ENCODE measurements at places on chromosomes 16 and 17.

DNA sequence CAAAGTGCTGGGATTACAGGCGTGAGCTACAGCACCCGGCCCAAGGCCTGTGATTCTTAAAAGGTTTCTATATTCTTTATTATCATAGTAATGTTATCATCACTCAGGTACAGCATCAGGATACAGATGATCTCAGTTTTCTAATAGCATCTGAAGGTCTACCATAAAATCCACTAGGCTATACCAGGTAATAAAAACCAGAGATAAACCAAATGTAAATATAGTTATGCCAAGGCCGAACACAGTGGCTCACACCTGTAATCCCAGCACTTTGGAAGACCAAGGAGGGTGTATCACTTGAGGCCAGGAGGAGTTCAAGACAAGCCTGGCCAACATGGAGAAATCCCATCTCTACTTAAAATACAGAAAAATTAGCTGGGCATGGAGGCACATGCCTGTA, 53.8 kb downstream of the SYNRG start:
- DNase-seq, result no peak

DNA sequence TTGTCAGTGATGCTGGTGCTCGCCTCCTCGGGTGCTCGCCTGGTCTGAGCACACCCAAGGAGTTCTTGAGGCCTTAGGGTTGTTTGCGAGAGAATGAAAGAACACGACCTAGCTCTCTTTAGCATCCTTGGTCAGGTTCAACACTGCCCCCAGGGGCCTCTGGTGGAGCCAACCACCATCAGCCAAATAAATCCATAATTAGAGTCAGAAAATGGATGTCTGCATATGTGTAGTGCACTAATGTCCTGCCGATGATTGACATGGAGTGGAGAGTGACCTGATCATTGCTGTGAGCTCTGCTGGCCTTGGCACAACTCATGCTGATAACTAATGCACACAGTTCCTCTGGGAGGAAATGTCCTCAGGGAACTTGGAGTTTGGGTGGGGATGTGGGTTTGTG, 8.2 kb upstream of the STH start:
- no peak for DNase-seq

DNA sequence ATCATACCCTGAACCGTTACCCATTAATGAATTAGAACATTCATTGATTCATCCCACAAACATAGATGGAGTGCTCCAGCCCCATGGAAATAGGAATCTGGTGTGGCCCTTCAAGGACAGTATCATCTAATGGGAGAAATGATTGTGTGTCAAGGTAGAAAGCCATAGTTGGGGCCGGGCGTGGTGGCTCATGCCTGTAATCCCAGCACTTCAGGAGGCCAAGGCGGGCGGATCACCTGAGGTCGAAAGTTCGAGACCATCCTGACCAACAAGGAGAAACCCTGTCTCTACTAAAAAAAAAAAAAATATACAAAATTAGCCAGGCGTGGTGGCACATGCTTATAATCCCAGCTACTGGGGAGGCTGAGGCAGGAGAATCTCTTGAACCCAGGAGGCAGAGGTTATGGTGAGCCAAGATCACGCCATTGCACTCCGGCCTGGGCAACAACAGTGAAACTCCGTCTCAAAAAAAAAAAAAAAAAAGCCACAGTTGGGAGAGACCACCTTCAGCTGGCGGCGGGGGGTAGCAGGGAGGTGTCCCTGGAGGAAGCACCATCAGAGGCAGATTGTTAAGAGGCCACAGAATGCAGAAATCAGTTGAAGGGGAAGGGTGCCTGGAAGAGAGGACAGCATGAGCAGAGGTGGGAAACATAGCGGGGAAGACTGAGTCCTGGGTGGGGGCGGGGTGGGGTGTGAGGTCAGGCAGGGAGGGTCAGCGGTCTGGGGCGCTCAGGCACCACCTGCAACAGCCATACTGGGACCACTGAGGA, 60.0 kb downstream of the USP22 start:
- DNase-seq, result no peak

DNA sequence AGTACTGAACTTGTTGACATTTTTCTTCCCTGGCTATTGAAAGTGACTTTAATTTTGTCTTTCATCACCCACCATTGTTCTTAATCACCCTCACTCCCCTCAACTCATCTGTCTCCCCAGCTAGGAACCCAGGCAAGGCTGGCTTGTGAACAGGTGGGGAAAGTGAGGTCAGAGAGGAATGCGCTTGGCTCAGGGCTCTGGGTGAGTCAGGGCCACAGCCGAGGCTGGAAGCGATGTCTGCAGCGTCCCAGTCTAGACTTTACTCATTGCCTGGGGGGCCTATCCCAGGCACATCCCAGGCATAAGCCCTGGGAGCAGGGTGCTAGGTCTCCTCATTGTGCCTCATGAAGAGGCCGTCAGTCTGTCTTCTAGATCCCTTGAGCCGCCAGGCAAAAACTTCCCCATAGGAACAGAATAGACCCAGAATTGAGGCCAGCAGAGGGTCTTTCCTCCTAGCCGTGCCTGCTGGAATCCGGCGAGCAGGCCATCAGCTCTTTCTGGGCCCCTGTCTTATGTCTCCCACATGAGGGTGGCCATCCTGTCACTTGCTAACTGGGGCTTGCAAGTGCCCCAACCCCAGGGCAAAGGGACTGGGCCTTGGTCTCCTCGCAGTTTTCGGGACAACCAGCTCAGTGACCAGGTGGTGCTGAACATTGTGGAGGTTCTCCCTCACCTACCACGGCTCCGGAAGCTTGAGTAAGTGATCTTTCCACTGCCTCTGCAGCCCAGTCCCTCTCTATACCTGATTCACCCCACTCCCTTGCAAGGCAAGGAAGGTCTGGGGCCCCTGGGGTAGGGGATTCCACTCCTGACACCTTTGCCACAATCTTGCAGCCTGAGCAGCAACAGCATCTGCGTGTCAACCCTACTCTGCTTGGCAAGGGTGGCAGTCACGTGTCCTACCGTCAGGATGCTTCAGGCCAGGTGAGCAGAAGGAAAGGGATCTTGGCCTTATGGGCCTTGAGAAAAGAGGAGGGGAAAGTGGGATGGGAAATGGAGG, 40.1 kb downstream of the NLRC5 start:
- no peak for DNase-seq

DNA sequence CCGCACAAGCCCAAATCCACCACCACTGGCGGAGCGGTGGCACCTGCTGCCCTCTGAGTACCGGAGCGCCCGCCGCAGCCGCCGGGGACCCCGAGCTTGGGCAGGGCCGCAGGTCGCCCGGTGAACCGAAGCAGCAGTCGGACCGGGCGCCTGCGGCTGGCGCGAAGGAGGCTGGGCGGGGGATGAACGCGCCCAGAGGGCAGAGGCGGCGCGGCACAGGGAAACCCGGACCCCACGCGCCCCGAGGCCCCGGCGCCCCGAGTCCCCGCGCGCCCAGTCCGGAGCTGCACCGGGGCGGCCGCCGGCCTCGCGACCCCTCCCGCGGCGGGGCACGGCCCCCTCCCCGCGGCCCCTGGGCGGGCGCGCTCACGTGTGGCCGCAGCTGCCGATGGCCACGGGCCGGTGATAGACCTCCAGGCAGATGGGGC, 393 bp downstream of the RNF166 start:
- DNase-seq, result peak; percentile 46

DNA sequence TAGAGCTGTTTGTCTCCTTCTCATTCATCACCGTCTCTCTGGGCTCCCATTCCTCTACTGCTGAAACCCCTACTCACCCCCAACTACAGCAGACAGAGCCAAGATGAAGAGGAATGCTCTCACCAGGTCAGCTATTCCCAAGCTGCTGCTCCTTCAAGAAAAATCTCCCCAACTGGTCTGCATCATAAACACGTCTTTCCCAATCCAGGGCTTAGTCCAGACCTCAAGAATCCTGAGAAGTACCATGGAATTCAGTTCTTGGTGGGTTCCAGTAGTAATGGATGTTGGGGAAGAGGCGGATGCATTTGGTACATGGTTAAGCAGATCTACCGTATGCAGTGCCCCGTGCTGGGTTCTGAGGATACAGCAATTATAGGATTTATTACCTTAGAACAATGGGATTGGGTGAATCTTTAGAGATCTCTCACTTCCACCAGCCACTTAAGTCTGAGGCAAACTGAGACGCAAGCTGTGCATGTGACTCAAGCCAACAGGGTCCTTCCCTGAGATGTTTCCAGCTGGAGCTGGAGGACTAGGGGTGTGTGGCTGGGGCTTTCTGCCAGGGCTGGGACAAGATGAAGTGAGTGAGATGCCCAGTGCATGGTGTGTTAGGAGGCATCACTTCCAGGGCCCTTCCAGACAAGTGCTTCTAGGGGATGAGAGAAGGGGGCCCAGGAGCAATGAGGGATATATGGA, 232.7 kb upstream of the CDH5 start:
- no peak for DNase-seq

DNA sequence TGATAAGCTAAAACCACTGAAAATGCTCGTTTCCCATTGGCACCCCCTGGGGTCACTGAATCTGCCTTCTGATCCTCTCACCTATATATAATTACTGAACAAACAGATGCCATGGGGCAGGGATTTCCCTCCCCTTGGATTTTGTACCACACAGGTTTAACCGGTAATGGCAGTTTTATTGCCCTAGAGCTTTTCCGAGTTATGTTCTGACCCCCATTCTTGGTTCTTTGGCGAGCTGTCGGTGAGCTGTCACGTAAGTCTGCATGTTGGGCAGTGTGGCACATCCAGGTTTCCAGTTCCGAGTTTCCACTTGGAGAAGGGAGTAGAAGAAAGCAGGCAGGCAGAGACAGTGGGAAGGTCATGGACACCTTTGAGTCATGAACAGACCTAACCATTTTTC, 7.1 kb downstream of the TMEM97 start:
- no peak for DNase-seq

- DNase-seq, result peak; percentile 73
Observed at GRCh38 chr16:28304214-28304613, 11.9 kb downstream of the SBK1 start.

DNA sequence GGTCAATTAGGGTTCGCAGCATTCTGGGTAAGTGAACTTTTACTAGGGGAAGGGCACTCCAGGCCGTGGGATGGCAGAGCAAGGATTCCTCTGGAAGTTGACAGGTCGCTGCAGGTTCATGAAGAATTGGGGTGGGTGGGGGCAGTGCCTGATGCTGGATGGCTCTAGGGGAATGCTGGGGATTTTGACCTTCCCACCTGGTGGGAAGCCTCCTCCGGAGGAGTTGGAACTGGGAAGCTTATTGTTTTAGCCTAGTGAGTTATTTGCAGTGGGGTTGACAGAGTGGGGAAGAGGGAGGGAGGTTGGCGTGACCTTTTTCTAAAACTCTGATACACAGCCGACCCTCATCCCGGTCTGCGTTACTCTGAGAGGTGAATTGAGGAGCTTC, 606 bp upstream of the C17orf113 start:
- DNase-seq, result no peak

- DNase-seq, result peak; percentile 72
Observed at GRCh38 chr17:79132271-79133064, 57.8 kb downstream of the ENGASE start.

DNA sequence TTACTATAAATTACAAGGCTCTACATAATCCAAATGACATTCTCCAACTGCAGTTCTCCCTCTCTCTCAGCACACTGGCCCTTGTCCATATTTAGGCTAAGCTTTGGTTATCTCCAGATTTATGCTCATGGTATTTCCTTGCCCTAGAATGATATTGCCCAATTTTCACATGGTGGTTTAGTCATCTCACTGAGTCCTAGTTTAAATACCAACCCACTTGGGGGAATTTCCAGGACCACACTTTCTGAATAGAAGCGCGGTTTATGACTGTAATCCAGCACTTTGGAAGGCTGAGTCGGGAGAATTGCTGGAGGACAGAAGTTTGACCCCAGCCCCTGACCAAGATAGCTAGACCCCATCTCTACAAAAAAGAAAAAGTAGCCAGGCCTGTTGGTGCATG, 280.1 kb upstream of the MON1B start:
- no peak for DNase-seq

GRCh38 chr16:83045790-83046189, 419.0 kb downstream of the CDH13 start:
- no peak for DNase-seq

- no peak for DNase-seq
Observed at GRCh38 chr16:9096416-9096952, 5.0 kb downstream of the HAPSTR1 start.

DNA sequence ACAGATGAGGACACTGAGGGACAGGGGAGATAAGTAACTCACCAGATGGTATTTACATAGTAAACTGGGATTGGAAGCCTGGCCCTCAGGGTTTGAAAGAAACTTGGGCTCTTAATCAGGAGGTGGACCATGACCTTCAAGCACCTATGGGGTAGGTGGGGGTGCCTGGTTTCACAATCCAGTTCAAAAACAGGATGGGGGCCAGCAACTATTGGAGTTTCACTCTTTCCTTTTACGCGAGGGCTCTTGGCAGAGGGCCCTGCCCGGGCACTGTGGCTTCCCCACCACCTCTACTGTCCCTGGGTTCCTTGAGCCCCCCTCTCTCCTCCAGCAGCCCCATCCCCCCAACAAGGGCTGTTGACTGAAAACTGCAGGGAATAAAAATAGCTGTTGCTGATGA, 11.3 kb upstream of the PRR29 start:
- peak; percentile 82 for DNase-seq

DNA sequence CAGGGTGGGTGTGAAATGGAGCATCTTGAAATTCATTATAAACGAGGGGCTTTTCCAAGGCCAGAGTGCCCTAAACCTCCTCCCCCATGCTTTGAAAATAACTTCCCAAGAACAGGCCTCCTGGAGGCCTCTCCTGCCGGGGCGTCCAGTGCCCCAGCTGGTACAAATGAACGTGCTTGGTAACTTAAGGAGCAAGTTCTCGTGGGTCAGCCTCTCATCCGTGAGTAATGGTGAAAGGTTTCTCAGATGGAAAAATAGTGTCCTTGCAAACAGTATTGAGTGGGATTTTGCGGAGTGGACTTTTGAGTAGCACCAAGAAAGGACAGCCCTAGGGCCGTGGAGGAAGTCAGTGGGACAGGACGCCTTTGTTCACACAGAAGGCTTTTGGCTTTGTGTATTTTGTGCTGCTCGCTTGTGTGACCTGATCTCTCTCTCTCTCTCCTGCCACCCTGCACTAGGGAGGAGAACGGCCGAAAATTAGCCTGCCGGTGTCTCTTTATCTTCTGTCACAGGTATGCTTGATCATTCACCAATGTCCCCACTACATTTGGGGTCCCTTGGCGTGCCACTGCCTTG, 34.6 kb downstream of the CLEC16A start:
- DNase-seq, result no peak
